Activated T-helper 1 cell treated with Interleukin-2 at 50 U/mL for 16 hours (primary cell): ENCODE measurements at places on chromosomes 1 and 21.

DNA sequence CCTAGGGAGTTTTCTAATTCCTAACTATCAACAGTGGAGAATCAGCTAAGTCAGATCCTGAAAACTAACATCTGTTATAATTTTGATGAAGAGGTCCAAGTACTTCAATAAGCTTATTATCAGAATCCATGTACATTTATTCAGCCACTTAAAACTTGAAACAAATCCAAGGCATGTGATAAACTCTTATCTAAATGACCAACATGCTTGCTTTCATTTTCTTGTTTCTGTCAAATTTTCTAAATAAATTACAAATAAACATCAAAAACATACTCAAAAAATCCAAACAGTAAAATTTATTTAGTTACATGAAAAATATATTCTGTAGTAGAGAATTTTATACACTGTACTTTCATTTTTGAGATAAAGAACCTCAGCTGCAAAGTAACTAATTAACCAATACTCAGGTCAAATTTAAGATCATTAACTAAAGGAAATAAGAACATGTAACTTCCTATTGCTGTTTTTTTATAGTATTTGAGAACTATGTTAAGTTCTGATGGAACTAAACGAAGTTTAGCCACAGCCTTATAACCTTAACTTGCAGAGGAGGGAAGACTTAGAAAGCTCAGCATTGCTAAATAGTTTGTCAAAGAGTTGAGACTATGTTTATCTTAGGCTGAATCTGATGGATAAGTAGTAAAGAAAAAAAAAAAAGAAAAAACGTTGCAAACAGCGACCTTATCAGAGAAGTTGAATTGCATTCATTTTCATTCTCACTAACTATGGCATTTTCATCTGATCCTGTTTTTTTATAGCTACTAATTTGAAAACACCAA lies 44.9 kb downstream of the SYNJ1 start:
- DNase-seq, result no peak

- no peak for DNase-seq
Observed at GRCh38 chr1:2087766-2088165, 37.6 kb downstream of the PRKCZ start.

DNA sequence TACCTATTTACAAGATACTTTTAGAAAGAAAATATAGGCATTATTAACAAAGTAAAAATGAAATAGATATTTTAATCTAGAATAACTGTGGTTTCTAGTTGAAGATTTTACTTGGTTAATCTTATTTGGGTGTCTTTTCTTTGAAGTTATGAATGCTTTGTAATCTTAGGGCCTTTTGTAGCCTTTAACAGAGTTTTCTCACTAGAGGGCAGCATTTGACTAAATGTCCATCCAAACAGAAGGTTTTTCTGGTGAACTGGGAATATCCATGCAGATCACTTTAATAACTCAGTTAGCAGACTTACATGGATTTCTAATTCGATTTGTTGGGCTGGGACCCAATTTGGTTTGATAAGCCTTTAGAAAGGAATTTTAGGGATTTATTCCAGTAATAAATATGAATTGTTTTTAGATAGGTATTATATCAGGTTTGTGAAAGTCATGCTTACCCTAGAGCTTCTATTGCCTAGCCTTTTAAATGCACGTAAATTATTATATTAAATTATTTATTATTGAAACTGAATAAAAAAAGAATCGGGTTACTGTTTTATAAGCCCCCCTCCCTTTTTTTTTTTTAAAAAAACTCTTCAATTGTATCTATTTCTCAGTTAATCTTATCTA lies 119.7 kb downstream of the ZNF326 start:
- DNase-seq, result no peak

DNA sequence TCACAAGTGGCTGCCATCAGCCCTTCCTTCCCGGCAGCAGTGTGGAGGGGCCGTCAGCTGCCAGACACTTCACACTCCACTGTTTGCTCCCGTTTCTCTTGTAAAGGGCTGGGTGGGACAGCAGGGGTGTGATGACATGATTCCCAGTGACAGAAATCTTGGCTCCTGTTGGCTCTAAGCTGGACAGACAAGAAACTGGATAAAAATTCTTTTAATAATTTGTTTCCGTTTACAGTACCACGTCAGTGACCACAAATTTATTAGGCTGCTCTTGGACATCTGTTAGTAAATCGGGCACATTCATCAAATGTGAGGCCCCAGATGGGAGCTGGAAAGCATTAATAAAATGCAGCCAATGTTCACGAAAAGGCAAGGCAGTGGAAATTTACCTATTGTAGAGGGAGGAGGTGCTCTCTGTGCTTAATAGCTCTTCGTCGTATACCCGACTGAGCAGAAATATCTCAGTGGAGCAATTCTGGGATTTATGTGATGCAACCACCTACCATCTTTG lies 353.7 kb upstream of the GREM2 start:
- no peak for DNase-seq
